ENCODE measurements at places on chromosomes 11 and 22.

- no peak for DNase-seq
Measured at GRCh38 chr11:110373051-110373702, 56.6 kb upstream of the FDX1 start.

DNA sequence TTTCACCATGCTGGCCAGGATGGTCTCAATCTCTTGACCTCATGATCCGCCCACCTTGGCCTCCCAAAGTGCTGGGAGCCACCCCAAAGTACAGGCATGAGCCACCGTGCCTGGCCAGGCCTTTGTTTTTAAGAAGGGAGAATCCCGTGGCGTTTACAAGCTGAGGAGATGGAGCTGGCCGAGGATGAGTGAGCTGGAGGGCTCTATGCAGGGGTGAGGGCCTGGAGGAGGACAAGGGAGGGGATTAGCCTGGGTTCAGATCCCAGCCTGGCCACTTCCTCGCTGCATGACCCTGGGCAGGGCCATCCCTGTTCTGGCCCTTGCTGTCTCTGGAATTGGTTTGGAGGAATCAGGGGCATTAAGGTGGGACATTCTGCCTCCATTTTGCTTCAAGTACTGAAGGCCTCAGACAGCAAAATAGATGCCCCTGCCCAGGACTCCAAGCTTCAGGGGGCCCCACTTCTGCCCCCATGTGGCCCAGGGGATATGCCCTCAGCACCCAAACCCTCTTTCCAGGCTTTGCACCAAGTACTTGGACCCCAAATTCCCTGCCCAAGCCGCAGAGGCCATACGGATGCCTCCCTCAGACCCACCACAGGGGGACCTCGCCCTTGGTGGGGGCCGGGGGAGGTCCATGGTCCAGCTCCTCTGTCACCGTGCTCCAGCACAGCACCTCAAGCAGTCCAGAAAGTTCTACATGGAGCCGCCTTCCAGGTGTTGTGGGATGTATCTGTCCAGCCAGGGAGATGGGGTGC lies 12.1 kb upstream of the LRP5 start:
- DNase-seq, result no peak

DNA sequence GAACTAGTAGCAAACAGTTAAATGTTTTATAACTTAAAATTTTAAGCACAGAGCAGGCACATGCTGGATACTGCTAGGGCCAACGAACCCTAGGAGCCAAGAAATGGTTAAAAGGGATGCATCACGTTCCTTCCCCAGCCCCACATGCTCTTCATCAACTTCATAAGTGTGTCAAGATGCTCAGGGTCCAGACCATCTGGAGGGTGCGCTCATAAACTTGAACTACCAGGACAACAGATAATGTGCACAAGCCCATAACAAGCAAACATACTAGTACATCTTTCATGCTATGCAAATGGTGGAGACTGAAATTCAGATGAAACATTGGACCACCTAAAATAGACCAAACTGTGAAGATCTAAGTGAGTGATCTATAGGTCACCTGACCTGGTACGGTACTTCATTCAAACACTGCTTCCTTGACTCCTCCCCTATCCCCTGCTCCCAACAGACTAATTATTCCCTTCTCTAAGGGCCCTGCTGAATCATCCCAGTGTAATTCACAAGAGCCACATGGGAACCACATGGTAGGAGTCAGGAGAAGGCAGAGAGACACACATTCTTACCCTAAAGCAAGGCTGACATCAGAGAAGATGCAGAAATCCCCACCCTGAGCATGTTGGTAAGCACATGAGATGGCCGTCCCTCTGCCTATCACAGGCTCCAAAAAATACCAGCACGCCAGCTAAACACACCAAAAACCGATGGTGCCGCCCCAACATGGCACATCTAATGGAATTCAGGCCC lies 83.9 kb downstream of the ETS1 start:
- DNase-seq, result no peak

GRCh38 chr22:44691796-44692661 lies 10.0 kb upstream of the PRR5 start:
- no peak for DNase-seq

DNA sequence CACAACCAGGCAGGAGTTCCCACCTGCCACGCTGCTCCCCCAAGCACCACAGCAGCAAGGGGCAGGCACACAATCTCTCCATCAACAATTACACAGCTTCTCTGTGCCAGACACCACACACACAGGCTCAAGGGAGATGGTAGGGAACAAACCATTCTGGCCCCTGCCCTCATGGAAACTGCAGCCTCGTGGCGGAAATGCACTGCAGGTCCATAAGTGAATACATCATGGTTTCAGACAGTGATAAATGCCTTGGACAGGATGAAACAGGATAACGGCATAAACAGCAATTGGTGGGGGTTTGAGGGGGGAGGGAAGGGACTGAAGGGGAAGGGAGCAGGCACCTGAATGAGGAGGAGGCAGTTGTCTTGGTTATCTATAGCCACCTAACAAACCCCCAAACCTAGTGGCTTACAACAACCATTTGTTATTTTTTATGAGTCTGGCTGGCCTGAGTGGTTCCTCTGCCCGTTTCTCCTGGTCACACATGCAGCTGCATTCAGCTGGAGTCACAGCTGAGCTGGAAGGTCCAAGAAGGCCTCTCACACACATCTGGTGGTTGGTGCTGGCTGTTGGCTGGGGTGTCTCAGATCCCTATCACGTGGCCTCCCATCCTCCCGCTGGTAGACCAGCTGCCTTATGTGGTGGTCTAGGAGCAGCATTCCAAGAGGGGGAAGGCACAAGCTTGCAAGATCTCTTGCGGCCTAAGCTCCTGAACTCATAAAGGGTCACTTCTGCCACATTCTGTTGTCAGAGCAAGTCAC lies 15.0 kb upstream of the YWHAH start:
- no peak for DNase-seq

All from stimulated activated CD4-positive, alpha-beta T cell treated with anti-CD3 and anti-CD28 coated beads, Interleukin-15, amount 100 ng/mL, for 48 hours (primary cell).